ENCODE measurements at places on chromosomes 3 and 15.

DNA sequence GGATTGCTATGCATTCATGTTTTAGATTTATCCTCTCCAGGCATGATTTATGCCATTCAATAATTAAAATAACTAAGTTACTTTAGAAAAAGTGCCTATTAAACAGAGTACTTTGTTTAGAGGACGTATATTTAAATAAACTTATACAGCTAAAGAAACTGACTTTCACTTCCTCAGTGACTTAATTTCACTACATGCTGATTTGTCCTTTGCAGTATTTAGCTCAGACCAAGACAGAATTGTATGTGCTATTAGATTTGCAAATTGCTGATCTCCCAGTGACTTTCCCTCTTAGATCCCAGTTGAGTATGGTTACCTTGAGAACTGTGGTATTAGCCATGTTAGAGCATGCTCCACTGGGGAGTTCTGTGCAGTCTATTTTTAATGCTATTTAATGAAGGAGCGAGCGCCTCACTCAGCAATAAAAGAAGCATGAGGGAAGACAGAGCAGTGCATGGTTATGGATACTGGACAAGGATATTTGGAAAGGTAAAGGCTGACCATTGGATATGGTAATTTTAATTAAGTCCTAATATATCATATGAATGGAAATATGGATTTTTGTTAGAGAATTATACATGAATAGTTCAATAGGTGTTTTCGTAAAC is 2.7 kb downstream of the ARPP21 start:
- no peak for DNase-seq

- no peak for DNase-seq
Measured at GRCh38 chr3:60579734-60580133, 671.5 kb downstream of the FHIT start.

- no peak for DNase-seq
Measured at GRCh38 chr3:113546414-113546893, 14.1 kb downstream of the SIDT1 start.

DNA sequence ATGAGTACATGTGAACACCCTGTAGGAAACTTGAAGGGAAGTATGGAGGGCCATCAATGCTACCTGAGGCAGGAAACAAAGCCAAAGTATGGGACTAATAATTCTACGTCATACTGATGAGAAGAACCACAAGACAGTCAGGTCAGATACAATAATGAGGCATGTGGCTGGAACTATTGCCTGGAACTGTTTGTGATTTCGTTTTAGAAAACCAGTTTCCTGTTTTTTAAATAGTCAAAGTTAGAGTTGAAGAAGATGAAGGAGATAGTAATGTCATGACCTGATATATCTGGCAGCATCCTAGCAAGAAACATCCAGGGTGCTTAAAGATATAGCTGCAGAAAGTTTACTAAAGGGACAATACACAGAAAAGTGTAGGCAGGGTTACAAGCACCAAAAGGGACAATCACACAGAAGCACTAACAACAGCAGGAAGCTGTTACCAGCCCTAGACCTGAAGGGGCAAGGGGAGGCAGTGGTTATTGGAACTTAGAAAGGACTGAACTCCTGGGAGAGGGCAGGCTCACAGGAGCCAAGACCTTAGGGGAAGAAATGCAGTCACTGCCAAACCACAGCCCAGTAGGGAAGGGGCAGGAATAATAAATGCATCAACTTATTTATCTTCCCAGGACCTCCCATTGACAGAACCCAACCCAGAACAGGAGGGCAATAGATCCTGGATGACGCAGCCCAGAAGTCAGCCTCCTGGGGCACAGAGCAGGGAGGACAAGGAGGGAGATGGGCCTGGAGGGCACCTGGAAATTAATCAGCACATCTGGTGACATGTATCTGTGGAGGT is 302.1 kb upstream of the STT3B start:
- DNase-seq, result no peak

DNA sequence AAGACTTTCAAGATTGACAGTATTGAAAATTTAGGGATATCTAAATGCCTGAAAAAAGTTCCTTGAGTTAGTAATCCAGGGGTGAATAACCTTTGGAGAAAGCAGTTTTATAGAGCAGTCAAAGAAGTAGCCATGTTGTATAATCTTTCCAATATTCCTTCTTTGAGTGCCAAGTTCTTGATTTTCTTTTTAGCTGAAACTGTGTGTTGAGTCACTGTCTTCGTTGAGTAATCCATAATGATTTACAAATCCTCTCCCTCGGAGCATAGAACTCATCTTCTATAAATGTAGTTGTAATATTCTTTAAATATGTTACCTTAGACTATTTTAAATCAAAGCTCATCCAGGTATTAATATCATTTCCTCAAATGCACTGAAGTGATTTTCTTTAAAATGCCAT is 135.2 kb downstream of the BBX start:
- no peak for DNase-seq

GRCh38 chr3:174596447-174596982 is 262.6 kb upstream of the NAALADL2 start:
- DNase-seq, result no peak

DNA sequence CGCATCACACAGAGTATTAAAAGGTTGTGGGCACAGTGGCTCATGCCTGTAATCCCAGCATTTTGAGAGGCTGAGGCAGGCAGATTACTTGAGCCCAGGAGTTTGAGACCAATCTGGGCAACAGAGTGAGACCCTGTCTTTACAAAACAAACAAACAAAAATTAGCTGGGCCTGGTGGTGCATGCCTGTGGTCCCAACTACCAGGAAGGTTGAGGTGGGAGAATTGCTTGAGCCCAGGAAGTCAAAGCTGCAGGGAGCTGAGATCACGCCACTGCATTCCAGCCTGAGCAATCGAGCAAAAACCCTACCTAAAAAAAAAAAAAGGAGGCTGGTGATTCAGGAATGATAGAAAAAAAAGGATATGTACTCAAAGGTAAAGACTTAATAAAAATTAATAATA is 28.2 kb upstream of the ST6GAL1 start:
- DNase-seq, result no peak

- DNase-seq, result no peak
Measured at GRCh38 chr3:180633722-180634121, 31.8 kb downstream of the TTC14 start.

DNA sequence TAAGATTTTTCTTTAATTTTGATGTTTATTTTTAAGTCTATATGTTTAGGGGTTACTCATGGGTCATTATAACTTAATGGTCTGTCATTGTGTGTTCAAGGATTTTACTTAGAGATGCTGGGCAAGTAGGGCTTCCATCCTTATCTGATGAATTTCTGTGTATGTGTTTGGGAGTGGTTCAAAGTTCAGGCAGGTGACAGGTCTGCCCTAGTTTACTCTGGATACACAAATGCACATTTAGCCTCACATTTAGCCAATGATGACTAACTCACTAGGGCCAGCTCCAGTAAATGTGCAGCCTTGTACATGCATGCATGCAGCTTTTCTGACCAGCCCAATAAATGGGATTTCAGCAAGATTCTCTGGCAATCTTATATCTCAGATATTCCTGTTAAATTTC is 554.1 kb downstream of the SI start:
- no peak for DNase-seq

DNA sequence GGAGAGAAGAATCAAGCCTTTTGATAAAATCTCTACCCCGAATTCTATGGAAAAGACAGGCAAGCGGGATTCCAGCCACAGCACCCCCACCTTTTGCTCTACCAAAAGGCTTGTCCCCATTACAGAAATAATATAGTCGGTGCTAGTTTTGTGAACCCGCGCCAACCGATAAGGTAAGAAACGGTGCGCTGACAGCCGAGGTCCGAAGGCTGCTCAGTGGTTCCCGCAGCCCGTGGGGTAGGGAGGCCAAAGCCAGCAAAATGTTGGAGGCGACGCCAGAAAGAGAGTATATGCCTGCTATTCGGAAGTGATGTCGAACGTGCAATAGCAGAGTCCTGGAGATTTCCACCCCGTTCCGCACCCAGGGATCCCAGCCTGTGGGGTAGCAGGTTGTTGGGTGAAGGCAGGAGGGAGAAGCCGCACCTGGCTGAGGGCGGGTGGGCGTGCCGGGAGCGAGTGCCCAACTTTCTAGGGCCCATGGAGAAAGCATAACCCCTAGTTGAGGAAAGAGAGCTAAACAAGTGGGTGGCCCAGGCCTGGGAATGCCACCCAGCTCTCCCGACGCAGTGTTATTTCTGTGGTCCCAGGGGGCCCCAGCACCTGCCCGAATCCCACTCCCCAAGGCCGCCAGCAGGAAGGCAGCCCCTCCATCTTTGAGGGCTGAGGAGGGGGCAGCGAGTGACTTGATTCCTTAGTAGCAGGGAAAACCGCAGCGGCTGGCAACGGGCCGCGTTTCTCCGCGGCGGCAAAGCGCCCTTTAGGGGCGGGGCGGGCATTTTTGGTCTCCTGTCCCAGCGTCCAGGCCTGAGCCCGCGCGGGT is 7.9 kb upstream of the SOX2 start:
- DNase-seq, result no peak

DNA sequence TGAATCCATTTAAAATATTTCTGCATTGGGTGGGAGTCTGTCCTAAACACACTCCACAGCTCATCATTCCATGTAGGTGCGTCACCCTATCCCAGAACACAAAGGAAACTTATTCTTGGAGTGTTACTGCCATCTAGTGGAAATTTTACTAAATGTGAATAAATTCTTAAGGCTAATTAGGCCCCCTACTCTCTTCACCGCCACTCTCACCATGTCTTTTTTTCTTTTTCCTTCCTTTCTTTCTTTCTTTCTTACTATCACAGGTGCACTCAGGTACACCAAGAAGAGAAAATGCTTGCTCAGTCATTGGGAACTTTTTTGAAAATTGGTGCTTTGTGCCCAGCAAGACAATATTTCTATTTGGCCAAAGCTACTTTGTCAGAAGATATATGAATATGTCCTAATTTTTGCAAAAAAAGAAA is 26.4 kb upstream of the ATP8B4 start:
- DNase-seq, result no peak

DNA sequence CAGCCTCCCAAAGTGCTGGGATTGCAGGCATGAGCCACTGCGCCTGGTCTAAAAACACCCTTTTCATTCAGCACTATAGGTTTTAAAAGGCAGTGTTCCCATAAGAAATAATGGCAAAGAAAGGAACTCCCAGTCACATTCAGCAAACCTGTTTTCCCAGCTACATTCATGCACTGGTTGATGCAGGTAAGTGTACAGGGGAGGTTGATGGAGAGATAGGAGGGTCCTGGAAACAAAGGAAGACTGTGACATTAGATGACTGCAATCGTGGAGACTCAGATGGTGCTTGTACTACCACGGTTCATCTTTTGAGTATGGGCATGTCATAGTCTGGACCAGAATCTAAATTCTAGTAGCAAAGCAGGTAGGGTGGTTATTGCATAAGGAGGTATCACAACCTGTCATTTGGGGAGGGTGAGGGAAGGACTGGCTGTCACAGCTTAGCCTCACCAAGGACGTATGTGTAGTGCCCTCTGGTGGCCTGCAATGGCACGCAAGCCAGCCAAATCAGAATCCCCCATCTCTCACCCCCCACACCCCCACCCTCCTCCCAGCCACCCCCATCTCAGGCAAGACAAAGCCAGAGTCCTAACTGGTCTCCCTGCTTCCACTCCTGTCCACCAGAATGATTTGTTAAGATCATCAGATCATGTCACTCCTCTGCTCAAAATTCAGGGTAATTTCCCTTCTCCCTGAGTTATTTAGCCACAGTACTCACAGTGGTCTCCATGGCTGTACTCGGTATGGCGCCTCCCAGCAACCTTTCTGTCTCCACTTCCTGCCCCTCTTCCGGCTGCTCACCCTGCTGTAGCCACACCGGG is 28.8 kb upstream of the UBL7 start:
- DNase-seq, result peak; percentile 56

DNA sequence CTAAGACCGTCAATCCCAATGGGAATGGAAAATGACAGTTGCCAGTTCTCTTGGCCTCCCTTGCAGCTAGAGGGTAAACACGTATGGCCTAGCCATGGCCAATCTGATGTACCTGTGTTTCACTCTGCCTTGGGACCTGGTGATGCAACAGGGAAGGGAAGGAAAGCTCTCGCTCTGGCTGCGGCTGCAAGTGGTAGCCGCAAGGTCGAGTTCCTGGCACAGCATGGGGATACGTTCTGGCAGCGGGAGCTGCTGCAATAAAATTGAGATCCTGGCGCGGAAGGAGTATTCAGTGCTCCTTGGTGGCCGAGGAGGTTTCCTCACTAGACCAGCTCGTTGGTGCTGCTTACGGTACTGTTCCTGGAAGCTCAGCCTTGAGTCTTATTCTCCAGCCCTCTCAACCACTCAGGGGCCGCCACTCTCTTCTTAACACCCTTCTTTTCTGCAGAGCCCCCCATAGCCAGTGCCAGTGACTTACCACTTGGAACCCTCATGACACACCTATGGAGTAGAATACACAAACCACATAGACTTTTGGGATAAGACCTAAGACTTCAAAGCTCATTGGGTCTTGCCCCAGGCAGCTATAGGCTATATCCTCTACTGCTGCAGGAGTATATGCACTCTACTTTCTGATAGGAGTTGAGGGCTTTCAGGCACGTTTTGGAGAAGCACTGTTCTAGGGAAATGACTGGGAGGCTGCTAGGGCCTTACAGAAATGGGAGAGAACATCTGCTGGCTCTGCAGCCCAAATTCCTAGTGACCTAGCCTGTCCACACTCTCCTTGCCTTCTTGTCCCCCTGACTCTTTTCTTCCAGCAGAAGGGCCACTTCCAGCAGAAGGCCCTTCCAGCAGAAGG is 2.7 kb downstream of the KY start:
- DNase-seq, result no peak

DNA sequence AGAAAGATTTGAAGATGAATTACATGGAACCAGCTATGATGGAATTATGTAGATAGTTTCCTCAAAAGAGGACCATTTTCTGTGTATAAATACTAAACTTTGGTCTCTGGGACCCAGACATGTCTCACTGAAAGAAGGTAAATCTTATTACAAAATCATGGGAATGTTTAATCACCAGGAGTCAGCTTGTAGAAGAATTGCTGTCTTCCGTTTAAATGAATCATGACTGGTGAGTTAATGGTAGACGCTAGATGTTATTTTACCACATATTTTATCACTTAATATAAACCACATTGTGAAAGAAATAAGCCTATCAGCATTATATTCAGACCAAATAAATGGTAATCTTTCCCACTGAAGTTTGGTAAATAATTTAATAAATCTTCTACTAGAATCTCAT is 322.3 kb upstream of the SUCLG2 start:
- DNase-seq, result no peak

GRCh38 chr3:16066975-16067374 is 107.5 kb upstream of the GALNT15 start:
- no peak for DNase-seq

DNA sequence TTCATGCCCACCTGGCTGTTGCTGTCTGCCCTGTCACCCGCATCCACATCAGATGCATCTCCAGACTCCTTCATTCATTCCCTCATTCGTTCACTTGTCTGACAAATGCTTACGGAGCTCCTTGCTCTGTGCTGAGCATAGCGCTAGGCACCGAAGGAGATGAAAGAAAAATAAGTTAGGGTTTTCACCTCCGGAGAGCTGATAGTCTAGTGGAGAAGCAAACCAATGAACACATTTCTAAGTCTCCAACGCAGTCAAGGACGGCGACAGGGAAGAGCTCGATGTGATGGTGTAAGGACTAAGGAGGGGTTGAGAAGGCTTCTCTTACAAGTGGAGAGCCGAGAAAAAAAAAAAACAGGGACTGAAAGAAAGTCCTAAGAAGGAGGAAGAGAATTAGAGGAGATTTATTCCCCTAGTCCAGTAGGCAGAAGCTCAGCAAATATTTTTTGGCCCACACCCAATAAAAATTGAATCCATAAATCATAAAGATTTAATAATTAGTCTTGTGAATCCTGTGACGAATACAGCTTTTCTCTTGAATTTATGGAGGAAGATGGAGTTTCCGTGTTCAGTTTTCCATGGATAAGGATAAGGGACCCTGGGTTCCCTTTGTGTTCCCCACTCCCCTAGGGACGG is 127.2 kb upstream of the DLG1 start:
- no peak for DNase-seq

Measured in stimulated activated CD4-positive, alpha-beta T cell treated with anti-CD3 and anti-CD28 coated beads, Interleukin-1b, Interleukin-23, amount 100 ng/mL, for 4 hours (primary cell).